ENCODE measurements at places on chromosomes 16 and 17.

DNA sequence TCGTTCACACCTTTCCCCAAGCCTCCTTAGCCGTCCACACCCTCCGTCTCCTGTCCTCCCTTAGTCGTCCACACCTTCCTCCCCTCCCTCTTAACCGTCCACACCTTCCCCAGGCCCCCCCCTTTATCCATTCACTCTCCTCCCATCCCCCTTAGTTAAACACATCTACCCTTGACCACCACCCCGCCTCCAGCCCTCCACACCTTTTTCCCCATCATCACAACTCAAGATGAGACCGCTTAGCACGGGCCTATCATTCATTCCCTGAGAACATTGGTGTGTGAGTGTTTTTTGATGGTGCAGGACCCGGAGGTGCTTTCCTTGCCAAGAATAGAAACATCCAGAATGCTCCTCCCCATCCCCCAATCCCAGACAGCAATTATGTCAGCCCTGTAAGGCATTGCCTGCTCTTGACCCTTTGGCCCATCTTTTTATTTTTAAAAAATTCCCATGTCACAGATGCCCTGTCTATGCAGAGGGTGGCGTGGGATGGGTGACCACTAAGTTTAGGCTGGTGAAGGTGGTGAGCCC lies 1.4 kb downstream of the TENT4B start:
- DNase-seq: no peak

DNA sequence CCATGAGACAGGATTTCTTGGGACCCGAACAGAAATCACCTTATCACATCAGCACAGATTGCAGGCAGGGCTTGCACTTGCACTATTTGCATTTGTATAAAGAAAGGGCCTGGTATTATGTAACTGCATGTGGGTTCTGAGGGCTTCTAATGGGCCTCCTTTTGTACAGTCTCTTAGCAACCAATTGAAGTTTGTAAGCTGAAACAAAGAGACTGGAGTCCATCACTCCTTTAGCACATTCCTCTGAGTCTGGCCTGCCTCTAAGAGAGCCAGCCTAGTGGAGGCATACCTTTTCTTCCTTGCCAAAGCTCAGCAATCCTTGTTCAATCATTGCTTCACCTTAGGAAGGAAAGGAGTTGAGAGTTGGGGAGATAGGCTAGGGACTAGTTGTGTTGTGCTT lies 387.1 kb downstream of the XYLT1 start:
- DNase-seq: no peak

DNA sequence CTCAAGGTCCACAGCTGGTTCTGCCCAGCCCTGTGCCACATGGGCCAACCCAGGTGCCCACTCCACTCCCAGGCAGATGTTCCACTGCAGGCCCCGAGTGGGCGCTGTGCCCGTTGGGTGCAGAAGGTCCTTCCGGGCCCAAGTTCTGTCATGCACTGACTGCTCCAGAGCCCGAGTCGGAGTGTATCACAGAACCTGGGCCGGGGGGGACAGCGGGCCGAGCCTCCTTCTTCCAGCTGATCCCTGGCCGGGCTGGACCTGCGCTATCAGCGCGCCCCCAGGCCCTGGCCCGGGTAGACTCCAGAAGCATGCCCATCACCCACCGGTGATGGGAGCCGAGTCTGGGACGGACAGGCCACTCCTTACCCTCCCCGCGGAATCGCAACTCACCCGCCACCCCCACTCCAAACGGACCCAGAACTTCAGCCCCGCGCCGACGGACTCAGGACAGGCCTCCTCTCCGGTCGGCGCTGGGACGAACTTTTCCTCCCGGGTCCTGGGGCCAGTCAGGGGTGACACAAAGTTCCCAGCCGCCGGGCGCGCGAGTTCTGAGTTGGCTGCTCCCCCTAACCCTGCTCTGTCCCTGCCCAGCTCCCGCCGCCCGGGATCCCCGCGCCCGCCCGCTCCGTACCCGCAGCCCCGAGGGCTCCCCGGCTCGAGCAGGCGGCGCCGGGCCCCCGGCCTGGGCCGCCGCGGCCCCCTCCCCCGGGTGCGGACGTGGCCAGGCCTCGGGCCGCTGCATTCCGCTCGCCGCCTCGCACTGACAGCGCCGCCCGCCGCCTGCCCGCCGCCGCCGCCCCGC lies at the start of gene COPZ2:
Gene COPZ2, minus strand, starts transcription at position 762 of the 802 bp plus-strand sequence. Its CDS starts 20 bp downstream, at position 742.
- DNase-seq: no peak

- no peak for DNase-seq
Observed at GRCh38 chr16:85521552-85522307, 91.4 kb upstream of the GSE1 start.

- no peak for DNase-seq
Observed at GRCh38 chr16:54245788-54246453, 40.7 kb downstream of the IRX3 start.

DNA sequence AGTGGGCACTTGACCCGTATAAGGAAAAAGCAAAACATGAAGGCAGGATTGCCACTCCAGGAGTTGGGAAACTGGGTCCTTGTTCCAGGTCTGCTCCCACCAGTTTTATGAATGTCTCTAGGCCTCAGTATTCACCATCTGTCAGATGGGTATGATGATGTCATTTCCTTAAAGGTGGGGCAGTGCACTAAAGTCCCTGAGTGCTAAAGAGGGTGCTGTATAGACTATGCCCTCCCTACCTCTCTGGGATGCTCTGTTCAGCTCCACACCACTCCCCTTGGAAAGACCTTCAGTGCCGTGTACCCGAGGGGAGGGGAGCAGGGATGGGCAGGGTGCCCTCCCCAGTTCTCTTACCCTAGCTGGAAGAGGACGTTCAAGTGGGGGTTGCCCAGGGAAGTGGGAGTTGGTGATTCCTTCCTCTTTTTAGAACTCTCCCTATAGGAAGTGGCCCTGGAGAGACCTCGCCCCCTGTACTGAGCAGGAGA lies 2.2 kb downstream of the LASP1 start:
- DNase-seq: no peak

- DNase-seq: no peak
Observed at GRCh38 chr16:31528523-31529107, 915 bp downstream of the AHSP start.

- no peak for DNase-seq
Observed at GRCh38 chr17:58089111-58089510, 5.9 kb downstream of the DYNLL2 start.

DNA sequence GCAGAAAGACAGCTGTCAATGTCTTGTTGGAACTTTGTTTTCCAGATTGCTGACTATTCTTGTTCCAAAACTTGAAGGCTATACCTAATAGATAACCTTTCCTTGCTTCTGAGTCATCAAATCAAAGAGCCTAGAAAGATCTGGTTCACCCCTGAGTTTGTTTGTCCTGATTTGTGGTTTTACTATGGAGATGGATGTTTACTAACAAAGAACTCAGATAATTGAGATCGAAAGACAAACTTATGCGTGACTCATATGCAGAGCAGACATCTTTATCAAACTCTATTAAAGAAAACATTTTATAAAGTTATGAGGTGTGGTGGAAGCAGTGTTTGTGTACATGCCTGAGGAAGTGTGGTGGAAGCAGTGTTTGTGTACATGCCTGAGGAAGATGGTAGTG lies 311.1 kb upstream of the TBX2 start:
- DNase-seq: no peak

- no peak for DNase-seq
Observed at GRCh38 chr17:50162466-50163254, 3.1 kb upstream of the SGCA start.

DNA sequence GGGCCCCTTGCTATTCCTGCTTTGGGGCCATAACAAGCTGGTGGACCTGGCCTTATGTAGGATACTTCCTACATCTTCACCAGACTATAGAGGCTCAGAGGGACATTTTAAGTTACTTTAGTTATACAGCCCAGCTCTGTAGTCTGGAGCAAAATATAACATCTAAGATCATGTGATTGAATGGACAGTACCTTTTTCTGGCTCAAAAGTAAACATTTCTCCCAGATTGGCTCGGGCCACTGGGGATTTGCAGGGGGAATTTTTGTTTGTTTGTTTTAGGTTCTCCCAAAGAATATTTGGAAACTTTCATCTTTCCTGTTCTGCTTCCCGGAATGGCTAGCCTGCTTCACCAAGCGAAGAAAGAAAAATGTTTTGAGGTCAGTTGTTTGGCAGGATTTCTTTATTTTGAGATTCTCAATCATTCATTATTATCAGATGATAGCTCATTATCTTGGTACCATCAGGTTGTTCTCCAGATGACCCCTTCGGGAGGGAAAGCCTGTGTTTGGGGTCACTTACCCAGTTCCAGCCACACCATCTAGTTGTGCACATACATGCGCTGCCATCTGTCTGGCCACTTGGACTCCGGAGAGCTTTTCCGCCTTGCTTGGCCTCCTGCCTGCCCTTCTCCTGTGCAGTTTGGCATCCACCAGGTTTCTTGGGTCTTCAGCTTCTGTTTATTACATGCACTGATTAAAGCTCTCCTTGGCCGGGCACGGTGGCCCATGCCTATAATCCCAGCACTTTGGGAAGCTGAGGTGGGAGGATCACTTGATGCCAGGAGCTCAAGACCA lies 17.2 kb downstream of the IQCK start:
- DNase-seq: no peak

DNA sequence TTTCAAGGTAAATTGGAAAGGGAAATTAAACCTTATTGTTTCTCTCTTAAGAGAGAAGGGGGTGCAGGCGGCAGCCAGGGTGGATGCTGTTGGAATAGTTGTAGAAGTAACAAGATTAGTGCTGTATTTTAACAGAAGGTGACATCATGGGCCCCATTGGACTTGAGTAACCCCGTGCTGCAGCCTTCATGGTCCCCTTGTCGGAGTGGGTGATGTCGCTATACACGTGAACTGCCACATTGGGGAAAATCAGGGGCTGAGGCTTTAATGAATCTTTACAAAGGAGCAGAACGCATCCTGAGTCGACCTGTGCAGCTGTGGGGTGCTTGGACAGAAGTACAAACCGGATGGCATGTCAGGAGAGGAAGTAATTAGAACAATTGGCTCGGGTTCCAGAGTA lies 3.2 kb downstream of the SNX11 start:
- no peak for DNase-seq

- DNase-seq: no peak
Observed at GRCh38 chr16:31107465-31107867, 720 bp upstream of the BCKDK start.

DNA sequence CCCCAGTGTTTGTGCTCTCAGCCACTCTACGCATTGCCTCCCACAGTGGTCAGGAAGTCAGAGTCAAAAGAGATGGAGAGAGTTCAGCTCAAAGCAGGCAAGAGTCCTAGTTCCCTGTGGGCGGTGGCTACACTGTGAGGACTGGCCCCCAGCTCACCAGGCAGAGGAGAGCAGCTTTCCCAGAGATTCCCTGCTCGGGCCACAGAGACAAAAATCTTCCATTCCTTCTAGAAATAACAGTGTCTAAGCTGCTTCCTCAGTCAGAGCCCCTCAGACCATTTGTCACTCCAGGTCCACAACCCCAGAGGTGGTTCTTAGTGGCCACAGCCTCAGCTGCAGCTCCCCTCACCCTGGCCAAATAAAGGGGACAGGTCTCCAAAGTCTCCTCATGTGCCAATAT lies 263.0 kb upstream of the RPL38 start:
- DNase-seq: no peak

DNA sequence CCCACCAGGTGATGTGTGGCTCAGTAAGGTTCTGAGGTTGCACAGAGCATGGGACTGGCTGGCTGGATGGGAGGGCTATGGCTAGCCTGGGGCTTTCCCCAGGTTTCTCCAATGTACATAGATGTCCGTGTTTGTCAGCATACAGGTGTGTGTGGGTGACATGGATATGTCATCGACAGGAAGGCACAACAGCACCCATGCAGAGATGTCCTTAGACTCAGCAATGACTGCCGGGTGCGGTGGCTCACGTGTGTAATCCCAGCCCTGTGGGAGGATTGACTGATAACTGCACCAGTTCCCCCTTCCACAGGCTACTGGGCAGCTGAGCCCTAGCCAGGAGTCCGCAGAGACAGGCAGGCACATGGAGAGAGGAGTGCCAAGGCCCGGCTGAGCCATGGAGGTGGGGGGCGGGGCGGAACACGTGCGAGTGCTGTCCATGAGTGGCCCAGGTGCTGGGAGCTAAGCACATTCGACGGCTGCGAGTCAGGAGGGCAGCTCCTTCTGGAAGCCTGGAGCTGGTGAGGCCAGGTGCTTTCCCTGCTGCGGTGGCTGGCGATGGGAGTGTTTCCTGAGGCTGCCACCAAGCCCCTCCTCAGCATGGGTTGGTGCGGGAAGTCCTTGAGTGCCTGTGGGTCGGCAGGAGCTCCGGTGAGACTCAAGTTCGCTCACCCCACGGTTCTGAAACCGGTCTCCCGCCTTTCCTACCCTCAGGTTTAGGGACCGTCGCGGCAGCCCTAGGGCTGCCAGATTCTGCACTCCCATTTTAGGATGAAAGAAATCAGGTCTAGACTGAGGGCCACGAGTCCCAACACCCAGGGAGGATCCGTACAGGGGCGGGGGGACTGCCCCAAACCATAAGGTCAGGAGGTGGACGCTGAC lies 858 bp upstream of the ASPSCR1 start:
- DNase-seq: no peak

DNA sequence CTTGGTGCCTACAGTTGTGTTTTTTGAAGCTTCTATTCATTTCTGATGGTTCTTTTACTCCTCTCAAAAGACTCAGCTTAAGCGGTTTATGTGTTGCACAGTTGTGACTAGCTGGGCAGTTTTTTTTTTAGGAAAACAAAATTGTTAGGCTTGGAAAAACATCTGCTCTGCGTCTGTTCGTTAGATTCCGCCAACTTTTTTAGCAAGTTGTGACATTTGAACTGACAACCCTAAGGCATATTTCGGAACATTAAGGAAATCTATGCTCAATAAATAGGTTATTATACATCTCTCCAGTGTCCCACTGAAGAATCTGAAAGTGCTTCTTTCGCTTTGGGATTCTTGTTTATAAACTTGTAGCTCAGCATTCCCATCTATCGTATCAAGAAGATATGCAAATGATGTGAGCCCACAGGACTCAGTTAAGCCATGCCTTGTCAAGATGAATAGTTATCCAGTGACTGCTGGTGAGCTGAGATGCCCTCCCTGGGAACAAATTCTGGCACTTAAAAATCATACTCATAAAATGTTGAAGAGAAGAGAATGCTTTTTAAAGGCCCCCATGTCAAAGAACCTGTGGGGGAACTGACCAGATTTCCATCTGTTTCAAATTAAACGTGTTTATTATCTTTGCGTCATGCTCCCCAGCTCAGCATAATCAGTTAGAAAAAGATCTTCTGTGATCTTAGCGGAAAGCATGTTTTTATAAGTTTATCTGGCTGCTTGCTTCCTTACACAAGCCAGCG lies 109.0 kb upstream of the FAM20A start:
- peak; percentile 59 for DNase-seq

GRCh38 chr17:82300707-82301270 lies 16.6 kb downstream of the CD7 start:
- DNase-seq: no peak

DNA sequence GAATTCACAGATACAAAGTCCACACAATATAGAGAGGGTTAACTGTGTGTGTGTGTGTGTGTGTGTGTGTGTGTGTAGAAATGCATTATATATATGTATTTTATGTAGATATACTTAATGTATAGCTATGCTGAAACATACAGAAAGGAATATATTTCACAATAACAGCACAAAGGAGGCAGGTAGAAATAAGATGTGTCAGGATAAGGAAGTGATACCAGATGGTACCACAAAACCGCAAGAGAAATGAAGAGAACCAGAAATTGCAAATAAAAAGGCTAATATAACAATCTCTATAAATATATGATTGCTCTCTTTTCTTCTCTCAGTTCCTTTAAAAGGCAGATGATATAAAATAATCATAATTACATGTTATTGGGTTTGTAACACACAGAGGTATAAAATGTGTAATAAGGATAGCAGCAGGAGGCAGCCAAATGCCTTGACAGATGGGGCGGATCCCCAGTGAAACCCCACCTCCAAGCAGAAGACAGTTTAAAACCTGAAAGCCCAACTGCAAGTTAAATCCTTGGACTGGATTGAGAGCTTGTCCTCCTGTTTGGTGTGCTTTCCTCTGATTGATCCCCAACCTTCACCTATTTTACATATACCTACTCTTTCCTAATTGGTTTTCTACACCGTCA lies 365.4 kb upstream of the C16orf82 start:
- no peak for DNase-seq

Measured in GM04503 (cell line).